COLO829 (cell line): ENCODE measurements at places on chromosomes 7 and 10.

DNA sequence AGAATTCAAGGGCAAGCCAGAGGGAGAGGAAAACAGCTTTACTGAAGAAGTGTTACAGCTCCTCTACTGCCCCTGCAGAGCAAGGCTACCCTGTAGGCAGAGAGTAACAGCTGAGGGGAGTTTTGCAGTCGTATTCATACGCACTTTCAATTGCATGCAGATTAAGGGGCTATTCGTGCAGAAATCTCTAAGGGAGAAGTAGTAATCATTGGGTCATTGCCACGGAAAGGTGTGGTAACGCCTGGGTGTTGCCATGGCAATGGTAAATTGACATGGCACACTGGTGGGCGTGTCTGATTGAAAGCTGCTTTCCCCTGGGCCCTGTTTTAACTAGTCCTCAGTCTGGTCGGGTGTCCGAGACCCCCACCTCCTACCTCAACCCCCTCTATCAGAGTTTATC is 227.2 kb downstream of the NSUN6 start:
- DNase-seq, result no peak

- no peak for DNase-seq
Measured at GRCh38 chr7:3134745-3135144, 91.1 kb upstream of the CARD11 start.

GRCh38 chr10:89707372-89707771 is 6.0 kb downstream of the KIF20B start:
- DNase-seq, result no peak

GRCh38 chr10:112958275-112958995 is 8.4 kb downstream of the TCF7L2 start:
- no peak for DNase-seq

GRCh38 chr10:118447478-118448270 is 105.5 kb upstream of the FAM204A start:
- no peak for DNase-seq

- DNase-seq, result no peak
Measured at GRCh38 chr7:117193564-117193963, 129.3 kb downstream of the WNT2 start.

- DNase-seq, result peak; percentile 83
Measured at GRCh38 chr7:140696680-140697446, at the start of gene NDUFB2. Gene NDUFB2, plus strand, starts transcription at chr7:140696708. Its CDS starts 37 bp downstream, at chr7:140696745.

GRCh38 chr10:15035385-15036301 is 8.1 kb upstream of the OLAH start:
- no peak for DNase-seq

- no peak for DNase-seq
Measured at GRCh38 chr10:61835946-61836887, 65.3 kb upstream of the ARID5B start.

- no peak for DNase-seq
Measured at GRCh38 chr10:42962110-42962901, 114.6 kb upstream of the RET start.

GRCh38 chr7:88127637-88128290 is 92.1 kb downstream of the SRI start:
- DNase-seq, result peak; percentile 5

DNA sequence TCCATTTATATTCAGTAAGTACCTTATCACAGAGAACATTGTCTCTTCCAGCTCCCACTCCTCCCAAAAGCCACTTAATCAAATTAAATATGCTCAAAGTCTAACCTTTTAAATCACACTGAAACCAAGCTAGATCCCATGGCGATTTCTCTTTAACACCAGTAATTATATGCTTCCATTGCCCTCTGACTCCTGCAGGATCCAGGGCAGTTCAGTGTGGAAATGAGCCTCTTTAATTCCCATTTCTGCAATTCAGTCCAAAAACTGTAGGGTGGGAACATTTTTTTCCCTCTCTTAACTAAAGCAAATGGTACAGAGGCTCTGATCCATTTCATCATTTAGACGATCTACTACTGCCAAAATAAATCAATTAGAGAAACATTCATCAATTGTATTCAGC is 872.3 kb upstream of the PHF14 start:
- no peak for DNase-seq

DNA sequence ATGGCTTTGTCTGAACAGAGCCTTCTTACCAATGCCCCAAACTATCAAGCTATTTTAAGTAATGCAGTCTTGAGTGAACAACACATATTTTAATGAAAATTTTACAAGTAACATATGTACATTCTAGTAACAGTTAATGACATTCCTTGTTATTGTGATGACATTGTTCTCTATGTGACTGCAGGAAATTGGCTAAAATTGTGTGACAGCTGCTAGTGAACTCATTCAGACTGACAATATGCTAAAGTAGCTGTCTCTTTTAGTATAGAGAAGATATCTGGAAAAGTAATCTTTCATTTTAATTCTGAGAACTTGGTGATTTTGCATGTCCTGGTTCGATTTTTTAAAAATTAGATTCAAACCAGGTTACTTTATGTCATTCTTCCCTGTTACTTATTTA is 259.8 kb upstream of the MAGI2 start:
- no peak for DNase-seq

GRCh38 chr7:7292608-7293007 is 110.3 kb downstream of the C1GALT1 start:
- no peak for DNase-seq

GRCh38 chr7:33722383-33723101 is 182.8 kb upstream of the BMPER start:
- peak; percentile 76 for DNase-seq

DNA sequence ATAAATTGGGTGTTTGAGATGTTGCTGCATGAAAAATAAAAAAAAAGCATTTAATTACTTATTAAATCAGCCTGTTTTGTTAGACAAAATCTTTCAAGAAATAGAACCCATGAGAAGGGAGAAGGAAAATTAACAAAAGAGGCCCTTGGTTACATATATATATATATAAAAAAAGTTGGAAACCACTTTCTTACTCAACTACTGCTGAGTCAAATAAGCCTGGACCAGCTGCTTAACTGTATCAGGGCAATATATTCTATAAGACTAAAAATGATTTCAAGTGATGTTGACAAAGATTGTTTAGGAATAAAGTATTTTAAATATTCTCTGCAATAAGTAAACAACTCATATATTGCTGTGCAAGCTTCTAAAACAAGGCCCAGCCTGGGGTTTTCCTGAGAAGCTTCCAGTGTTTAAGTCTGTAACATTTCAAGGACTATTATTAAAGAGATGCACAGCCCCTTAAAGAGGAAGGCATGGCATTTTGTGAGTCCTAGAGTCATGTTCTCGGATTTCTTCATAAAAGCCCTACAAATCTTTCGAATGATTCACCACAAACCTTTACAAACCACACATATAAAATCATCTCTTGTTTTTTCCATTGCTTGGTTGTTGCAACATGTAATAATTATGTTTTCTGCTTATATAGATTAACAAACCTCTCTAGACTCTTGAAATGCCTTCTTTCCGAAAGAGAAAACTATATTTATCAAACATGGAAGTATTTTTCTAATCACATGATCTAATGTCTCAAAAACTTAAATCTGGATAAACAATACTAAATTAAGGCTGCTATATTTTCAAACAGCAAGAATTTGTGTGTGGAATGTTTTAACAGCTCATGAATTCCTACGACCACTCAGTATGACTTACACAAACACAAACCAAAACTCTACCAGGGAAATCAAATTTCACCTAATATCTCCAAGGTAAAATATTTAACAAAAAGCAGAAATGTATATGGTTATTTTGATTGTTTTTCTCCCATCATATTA is 14.3 kb downstream of the JAZF1 start:
- no peak for DNase-seq

GRCh38 chr7:51123322-51124019 is 193.1 kb downstream of the COBL start:
- DNase-seq, result peak; percentile 89

GRCh38 chr10:125037145-125037877 is 95.4 kb downstream of the ZRANB1 start:
- DNase-seq, result no peak

DNA sequence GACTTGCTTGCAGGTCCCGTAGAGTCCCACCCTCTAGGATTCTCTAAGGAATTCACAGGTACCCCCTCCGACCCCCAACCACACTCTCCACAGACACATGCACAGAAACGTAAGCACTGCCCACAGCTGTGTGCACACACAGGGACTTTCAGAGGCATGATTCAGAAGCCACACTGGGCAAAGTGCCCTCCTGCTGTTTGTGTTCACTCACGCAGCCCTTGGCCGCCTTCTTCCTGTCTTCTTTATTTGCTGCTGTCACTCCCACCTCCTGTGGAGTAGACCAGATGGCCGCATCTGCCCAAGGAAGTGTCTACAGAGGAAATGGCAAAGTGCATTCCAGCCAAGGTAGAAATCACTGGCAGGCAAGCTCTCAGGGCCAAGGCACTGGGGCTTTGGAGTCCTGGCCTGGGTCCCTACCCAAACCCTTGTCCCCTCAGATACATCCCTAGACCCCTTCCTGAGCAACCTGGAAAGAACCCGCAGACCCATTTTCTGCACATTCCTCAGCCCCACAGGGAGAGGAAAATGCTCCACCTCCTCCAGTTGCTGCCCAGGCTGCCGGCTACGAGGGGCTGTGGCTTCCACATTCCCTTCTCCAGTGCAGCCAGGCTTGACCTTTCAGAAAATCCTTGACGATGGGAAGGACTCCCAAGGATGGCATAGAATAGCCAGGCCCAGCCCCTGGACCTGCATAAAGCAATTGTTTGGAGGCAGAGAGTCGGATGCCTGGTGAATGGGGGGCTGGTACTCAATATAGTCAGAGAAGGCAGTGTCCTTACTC is 21.6 kb upstream of the GIMAP8 start:
- no peak for DNase-seq

DNA sequence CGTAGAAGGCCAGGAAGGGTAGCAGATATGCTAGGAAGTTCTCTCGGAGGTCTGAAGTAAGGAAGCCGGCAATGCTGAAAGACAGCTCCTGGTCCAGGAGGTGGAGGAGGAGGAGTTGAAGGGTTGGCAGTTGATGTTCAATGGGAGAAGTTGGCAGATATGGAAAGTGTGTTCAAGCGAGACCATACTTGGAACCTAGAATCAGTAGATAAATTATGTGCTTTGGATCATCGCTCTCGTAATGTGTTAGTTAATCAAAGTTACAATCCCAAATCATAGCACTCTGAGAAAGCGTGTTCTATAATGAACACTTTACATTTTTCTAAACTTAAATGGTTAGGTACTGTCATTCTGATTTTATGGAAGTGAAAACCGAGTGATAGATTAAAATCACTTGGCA is 152.9 kb downstream of the CELF2 start:
- DNase-seq, result no peak

- DNase-seq, result peak; percentile 32
Measured at GRCh38 chr7:23600236-23600635, 3.1 kb downstream of the CCDC126 start.

DNA sequence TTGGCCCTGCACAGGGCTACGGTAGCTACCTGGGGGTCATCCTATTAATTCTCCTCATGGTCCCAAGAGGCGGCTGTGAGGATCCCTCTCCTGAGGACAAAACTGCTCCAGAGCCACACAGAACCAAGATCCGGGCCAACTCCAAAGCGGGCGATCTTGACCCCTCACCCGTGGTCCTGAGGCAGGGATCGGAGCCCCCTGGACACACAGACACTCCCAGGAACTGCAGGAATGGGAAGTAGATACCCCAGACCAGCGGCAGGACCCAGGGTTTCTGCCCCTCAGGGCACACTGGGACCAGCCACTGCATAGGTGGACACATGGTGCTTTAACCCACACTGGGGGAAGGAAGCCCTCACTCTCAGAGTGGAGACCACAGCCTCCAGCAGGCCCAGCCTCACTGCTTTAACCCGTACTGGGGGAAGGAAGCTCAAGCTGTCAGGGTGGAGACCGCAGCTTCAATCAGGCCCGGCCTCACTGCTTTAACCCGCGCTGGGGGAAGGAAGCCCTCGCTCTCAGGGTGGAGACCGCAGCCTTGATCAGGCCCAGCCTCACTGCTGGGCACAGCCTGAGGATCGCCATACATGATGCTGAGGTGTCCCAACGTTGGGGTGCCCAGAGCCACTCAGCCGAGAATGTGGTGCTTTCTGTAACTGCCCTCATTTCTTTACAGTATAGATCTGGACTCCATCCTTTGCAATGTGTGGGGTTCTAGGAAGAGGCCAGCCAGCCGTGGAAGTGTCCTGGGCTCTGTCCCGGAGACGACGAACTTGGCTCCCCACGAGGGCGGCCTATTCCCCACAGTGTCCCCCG is 60.1 kb downstream of the DIP2C start:
- DNase-seq, result no peak

DNA sequence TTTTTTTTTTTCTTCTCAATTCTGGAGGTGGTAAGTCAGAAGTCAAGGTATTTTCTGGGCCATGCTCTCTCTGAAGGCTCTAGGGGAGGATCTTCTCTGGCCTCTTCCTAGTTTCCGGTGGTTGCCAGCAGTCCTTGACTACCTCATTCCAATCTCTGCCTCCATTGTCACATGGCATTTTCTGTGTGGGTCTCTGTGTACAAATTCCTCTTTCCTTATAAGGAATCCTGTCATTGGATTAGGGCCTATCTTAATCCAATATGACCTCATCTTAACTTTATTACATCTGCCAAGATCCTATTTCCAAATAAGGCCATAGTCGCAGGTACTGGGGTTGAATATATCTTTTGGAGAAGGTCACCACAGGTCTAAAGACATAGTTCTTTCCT is 129.3 kb upstream of the PRR15 start:
- DNase-seq, result no peak

- DNase-seq, result no peak
Measured at GRCh38 chr7:110010359-110010758, 1080.6 kb upstream of the LRRN3 start.

GRCh38 chr10:28492116-28492920 is 40.6 kb upstream of the WAC start:
- DNase-seq, result no peak

DNA sequence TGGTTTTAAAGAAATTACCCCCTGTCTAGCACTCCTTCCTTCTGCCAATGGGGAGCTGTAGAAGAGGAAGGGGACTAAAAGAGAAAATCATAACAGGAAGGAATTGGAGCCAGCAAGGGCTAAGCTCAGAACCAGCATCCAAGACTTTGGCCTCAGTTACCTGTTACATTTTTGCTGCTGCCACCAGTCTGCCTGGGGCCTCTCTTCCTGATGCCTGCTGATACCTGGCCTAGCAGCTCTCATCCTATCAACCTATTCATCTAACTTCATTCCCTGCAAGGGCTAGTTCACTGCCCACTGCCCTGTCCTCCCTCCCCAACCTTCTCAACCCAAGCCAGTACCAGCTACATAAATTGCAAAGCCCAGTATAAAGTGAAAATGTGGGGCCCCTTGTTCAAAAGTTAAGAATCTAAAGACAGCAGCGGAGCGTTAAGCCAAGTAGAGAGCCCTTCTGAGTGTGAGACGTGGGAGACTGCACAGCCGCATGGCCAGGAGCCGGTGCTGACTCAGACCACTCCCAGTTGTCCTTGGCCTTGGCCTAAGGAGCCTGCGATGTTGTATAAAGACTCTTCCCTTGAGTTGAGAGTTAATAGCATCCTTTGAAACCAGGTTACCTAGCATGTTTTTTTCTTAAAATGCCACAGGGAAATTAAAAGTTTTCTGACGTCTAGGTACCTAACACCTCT is 13.2 kb upstream of the AOC1 start:
- DNase-seq, result no peak
